ENCODE measurements at places on chromosomes 1 and 21.

DNA sequence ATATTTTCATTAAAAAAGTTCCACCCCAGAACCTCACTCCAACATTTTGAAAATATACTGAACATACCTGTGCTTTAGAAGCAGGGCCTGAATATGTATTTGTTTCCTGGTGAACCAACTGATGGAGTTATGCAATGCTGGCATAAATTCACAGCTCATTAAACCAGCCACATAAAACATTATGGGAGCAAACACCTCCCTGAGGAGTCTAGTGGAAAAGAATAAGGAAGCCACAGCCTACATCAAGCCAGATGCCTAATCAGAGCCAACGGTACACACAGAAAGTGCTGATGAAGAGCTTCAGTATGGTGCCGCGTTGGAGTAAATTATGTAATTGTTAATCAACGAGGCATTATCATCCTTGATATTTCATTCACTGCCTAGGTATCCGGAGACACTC, 199.5 kb downstream of the AJAP1 start:
- no peak for DNase-seq

GRCh38 chr1:244102046-244102445, 51.0 kb downstream of the ZBTB18 start:
- peak; percentile 40 for DNase-seq

- no peak for DNase-seq
These were observed 613.3 kb downstream of the PLPP3 start for GRCh38 chr1:55965981-55966461.

DNA sequence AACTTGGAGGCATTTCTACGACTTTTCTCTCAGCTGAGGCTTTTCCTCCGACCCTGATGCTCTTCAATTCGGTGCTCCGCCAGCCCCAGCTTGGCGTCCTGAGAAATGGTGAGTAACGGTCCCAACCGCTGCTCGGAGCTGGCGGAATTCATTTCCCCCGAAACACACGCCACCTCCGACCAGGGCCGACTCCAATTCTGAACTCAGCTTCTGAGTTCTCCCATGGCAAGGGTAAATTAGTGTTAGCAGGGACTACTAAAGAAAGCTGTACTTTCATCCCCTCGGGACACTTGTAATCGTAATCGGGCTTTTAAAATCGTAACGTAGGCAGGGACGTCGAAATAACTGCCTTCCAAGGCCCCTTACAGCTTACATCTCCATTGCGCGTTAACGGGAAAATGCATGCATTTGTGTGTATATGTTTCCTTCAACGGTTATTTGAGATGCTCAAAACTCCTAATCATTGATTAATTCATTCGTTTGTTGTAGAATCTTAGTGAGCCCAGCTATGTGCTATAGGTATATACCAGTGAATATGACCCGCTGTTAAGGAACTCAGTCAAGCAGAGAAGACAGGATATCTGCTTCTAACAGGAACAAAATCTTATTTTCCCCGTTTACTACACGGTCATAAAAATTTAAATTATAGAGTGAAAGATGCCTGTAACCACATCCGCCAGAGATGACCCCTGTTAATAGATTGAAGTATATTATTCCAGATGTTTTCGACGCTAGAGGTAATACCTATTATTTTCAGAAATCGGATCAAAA, 472 bp downstream of the DTL start:
- DNase-seq: no peak

GRCh38 chr1:161048949-161049722, 3.4 kb upstream of the USF1 start:
- DNase-seq: no peak

DNA sequence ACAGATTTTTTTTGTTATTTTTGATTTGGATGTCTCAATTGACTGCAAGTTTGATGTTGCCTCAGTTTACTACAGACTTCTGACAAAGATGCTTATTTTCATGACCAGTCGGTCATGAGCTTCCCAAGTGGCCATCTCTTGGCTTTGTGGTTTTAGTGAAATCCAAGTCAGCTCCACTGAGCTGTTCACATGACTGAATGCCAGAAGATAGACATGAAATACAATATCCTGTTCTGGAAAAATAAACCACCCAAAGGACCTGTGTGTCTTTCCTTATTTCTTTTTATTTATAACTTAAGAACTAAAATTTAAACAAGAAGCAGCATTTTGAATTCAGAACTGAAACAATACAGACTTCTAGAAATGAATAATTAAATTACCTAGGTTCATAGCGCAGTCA, 89.3 kb downstream of the HMCN1 start:
- no peak for DNase-seq

- DNase-seq: no peak
These were observed 174.3 kb upstream of the DPT start for GRCh38 chr1:168903237-168903830.

DNA sequence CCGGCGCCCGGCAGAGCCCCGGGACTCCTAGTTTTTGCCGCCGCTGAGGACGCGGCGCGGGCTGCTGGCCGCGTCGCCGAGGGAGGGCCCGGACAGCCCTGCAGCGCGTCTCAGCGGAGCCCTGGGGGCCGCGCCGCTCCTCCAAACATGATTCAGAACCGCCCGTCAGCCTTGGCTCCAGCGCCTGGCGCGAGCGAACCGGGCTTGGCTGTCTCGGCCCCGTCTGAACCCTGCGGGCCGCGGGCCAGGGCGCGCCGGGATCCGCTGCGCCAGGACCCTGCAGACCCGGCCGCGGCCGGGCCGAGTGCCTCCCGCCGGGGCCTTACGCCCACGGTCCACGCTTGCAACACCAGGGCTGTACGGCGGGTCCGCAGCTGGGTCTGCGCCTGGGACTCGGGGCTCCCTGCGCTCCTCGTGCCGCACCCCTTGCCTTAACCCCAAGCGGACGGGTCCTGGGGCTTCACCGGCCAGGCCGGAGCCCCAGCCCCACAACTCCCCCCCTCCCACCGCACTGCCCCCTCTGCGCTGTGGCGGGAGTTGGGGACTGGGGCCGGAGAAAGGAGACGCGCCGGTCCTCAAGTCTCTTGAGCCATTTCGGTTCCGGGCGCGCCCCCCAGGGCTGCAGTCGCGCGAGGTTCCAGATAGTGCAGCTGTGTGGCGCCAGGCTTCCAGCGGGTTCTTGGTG, 48.4 kb upstream of the CD34 start:
- DNase-seq: no peak

- no peak for DNase-seq
These were observed 80.9 kb downstream of the TLR5 start for GRCh38 chr1:223062177-223062576.

- no peak for DNase-seq
These were observed 520 bp downstream of the TARS2 start for GRCh38 chr1:150487763-150488115.

GRCh38 chr1:25733271-25733670, 66.7 kb upstream of the SELENON start:
- no peak for DNase-seq

- no peak for DNase-seq
These were observed 400 bp upstream of the PGBD2 start for GRCh38 chr1:248905662-248906008.

DNA sequence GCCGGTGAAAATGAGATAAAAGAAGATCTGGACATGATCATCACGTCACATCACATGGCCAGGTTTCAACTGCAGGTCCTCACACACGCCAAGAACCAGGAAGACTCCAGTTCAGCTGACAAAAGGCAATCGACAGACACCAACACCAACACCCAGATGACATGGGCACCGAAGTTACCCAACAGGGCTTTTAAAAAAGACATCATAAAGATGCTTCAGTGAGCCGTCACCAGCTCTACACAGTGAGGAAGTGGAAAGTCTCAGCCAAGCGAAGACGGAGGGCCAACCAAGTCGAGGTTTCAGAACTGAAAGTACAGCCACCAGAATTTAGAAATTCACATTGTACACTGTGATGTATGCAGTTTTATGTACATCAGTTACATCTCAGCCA, 154.3 kb upstream of the COL6A1 start:
- DNase-seq: no peak

- no peak for DNase-seq
These were observed 11.5 kb downstream of the LDLRAD1 start for GRCh38 chr1:54006508-54006907.

- no peak for DNase-seq
These were observed 76.0 kb upstream of the PPM1J start for GRCh38 chr1:112790920-112791722.

DNA sequence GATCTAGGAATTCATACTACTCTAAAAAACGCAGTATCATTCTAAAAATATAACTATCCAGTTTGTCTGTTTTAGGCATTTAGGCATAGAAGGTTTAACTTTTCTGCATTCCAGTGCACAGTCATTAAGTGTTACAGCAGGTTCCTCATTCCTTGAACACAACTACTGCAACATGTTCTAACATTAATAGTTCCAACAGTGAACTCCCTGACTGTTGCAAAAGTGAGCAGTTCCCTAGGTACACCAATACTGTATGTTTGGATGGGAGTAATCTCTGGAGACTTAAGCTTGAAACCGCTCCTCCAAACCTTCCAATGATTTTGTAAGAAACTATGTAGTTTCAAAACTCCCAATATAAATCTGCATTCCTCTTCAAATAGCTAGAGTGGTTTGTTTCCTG, 46.2 kb downstream of the UCHL5 start:
- DNase-seq: no peak

DNA sequence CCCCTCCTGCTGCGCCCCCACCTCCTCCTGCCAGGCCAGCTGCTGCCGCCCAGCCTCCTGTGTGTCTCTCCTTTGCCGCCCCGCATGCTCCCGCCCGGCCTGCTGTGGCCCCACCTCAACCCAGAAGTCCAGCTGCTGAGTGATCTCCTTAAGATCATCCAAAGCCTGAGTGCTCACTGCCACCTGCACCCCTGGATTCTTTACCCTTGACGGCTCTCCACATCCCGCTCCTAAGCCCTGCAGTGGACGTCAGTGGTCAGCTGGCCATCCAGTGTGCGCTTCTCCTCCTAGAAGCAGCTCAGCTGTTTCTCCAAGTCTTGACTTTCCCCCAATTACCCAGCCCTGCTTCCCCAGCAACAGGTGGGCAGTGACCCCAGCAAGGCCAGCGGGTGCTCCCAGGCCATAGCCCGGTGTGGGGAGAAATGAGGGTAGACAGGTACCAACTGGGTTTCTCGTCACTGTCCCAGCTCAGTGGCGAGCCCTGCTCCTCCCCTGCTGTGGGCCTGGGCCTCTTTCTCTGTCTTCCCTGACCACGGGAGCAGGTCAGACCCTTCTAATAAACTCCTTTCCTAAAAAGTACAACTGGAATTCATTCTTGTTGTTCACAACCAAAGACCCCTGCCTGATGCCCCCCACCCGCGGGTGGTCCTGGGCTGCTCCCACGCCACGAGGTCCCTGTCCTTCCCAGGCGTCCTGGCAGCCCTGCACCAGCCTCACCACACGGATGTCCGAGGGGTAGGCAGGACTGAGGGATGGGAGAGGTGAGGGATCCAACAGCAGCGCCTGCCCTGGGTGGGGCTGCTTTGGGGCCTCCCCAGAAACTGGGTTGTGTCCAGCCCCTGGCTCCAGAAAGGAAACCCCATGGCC, 1.4 kb downstream of the KRTAP10-7 start:
- peak; percentile 56 for DNase-seq

GRCh38 chr1:18597160-18598042, 33.2 kb upstream of the PAX7 start:
- peak; percentile 80 for DNase-seq

DNA sequence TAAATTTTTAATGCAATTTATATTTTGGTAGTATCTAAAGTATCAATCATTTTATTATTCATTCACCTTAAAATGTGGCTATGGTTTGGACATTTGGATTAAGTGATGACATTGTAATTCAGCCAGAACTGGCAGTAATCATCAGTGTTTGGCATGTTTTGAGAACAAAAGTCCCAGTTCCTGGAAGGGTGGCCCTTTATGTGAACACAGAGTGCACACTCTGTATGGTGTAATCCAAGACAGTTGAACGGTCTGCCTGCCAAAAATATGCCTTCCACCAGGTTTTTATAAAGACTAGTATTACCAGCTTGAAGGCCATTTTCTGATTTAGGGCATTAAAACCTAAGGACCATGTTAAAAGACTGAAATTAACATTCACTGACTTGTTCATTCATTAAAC, 448.7 kb downstream of the LTN1 start:
- DNase-seq: no peak

DNA sequence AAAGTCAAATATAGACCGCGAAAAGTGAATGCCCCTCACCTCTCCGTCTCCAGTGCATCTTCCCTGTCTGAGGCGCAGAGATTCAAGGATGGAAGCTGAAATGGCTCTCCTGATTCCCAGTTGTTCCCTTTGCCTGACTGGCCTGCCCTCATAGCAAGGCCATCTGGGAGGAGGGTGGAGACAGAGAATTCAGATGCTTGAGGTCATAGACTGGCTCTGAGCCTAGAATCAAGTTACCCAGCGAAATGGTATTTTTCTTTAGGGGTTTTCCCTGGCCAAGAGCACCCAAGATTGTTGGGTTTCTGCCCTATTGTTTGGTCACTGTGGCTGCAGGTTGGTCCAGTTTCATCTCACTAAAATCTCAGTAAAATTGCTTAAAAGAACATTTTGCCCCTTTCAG, 7.2 kb downstream of the METTL13 start:
- DNase-seq: no peak

- DNase-seq: no peak
These were observed 14.6 kb upstream of the PADI1 start for GRCh38 chr1:17190010-17190995.

DNA sequence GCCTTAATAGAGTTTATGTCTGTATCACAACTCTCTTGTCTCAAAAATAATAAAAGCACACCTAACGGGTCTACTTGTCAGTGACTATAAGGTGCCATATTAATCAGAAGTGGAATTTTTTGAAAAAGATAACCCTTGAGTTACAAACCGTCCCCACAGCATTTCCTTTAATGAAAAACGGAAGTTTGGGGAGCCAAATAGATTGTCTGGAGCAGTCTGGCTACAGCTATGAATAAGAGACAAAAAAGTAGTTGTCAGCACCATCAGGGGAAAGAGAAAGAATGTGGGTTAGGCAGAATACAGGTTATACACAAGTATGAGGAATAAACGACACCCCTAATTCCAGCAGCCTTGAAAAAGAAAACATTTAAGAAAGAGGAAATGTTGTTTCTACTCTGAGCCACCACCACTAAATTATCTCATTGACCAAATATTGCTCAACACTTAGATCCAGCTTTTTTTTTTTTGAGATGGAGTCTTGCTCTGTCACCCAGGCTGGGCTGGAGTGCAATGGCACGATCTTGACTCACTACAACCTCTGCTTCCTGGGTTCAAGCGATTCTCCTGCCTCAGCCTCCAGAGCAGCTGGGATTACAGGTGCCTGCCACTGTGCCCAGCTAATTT, 29.4 kb upstream of the USP24 start:
- no peak for DNase-seq

DNA sequence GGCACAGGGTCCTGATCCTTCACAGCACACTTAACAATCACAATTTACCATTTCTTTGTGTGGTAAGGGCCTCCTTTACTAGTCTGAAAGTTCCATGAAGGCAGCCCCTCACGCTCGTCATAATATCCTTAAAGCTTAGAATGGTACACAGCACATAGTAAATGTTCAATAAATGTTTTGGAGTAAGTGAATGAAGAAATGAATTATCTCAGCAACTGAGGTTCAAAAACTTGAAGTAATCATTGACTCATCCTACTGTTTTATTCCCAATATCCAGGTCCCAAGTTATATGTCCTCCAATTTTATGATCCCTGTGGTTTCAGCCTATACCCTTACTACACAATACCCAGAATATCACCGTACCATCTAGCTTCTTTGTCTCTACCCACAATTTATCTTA, 2.2 kb upstream of the C1orf162 start:
- no peak for DNase-seq

GRCh38 chr1:25947027-25947426, 40.8 kb upstream of the STMN1 start:
- DNase-seq: no peak

Measured in upper lobe of left lung (tissue), 6 donors.